Stimulated activated CD4-positive, alpha-beta T cell treated with anti-CD3 and anti-CD28 coated beads, Interleukin-12 subunit alpha, Interleukin-12 subunit beta, amount 100 ng/mL, for 48 hours (primary cell): ENCODE measurements at places on chromosomes 13 and 19.

DNA sequence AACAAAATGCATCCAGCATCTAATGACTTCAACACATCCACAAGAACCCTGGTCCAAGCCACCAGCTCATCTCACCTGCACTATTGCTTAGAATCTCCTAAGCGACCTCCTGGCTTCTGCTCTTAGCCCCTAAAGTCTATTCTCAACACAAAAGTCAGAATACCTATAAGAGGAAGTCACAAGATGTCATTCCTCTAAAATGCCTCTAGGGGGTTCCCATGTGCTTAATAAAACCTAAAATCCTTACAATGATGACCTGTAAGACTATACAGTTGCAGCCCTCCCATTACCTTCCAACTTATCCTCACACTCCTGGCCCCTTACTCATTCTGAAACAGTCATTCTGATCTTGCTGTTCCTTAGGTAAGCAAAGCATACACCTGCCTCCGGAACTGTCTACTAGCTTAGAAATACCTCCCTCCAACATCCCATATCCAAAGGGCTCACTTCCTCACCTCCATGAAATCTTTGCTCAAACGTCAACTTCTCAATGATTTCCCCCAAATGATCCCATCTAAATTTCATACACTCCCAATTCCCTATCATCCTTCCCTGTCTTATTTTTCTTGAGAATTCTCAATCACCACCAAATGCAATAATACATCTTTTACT lies 10.0 kb downstream of the ATP7B start:
- no peak for DNase-seq

- DNase-seq: no peak
Measured at GRCh38 chr19:18771328-18772242, 19.5 kb downstream of the COMP start.

GRCh38 chr13:74090869-74091605 lies 43.2 kb downstream of the KLF12 start:
- no peak for DNase-seq

DNA sequence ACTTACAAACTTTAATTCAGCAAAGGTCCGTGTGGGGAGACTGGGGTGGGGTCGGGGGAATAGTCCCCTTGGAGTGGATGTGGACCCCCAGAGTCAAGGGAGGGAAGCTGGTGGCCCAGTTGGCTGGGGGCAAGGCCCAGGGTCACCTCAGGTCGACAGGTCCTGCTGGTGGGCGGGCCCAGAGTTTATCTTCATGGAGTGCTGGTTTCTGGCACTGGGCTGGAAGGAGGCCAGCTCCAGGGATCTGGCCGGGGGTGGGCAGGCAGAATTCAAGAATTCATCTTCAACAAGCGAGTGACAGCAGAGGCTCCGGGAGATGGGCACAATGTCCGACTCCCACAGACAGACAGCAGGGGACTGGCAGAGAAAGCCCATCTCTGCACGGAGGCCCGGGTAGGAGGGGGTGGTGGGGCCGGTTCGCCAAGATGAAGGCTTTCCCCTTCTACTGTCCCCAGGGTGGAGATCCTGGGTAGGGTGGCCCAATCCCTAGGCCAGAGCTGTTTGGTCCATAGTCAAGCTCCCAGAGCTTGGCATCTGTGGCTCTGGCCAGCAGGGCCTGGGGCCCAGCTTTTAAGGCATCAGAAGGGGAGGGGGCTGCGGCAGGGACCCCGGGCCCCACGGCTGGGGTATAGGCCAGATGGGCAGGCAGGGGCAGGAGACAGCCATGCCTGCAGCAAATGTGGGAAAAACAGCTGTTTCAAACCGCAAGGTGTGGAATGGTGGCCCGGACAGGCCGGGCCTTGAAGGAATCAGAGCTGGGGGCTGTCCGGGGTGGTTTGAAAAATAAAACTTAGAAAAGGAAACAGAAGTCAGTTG lies 622 bp upstream of the FDX2 start:
- no peak for DNase-seq

DNA sequence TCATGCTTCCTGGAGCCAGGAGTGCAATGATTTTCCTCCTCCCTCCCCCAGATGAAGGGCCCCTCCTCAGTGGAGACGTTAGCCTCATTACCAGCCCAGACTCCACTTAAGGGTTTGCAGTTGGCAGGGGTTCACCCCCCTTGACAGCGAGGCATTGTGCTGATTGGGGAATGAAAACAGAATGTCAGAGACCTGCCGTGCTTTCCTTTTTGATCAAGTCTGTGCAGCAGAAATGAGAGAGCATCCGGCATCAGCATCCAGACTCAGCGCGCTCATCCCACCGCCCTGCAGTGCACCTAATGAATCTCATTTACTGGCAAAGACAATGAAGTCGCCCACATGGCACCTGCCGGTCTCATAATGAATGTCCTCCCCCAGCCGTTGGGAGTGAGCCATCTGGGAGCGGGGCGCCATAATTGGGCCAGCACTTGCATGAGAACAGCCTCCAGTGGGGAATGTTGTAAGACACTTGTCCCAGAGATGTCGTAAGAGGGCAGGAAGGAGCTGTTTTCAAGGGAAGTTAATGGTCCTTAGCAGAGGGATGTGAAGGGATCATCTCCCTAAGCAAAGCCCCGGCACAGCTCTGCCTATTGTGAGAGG lies 98.3 kb upstream of the UQCRFS1 start:
- no peak for DNase-seq

DNA sequence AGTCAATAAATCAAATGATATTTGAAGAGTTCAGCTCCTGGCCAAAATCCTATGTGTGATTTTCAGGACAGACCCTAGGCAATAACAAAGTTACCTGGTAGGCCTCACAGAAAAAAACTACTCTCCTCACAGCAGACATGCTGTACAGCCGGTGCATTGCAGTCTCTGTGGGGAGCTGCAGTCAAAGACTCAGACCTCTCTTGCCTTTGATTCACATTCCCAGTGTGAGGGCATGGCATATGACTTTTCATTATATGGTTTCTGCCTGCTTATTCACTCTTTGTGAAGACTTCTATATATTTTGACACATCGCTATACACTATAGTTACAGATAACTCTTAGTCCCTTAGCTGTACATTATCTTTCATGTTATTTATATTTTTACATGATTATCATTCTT lies 2684.3 kb upstream of the PCDH20 start:
- DNase-seq: no peak

DNA sequence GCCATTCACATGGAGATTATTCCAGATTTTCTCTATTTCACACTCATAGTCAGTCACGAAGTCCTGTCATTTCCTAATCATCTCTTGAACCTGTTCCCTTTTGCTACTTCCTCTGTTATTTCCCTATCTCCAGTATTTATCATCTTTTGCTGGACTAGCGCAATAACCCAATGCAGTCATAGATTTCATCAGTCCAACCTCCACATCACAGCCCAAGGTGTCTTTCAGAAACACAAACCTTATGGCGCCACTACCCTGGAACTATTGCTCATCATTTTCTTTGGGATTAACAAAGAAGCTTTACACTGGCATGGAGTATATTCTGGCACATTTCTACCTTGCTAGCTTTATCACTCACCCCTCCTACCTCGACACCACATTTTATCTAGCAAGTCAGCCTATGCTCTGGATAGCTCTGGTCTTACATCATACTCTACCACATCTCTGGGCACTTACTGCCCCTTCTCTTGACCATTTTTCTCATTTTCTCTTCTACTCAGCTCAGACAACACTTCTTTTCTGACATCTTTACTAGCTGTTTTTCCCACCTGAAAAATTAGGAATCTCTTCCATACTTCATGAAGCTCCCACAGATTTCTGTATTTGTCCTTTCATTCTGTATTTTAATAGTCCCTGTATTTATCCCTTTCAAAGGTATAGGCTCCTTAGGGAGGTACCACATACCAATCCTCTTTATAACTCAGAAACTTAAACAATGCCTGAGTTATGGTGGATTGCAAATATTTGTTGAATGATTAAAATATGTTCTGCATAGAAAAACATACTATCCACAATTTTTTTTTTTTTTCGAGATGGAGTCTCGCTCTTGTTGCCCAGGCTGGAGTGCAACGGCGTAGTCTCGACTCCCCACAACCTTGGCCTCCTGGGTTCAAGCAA lies 534.7 kb downstream of the KLF12 start:
- no peak for DNase-seq

DNA sequence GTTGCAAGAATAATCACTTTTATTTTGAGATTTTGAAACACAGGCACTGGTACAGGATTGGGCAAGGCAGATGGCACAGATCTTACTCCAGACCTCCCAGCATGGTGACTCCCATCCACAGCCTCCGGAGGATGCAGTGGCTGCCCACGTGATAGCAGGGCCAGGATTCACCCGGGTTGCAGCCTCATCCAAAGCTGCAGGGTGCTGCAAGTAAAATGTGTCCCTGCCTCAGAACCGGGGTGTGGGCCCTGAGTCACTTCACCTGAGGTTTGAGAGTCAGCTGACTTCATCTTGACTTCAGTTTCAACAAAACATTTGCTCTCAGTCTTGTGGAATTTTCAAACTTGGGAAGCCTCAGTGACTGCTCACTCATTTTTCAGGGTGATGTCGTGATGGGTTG lies 201.9 kb downstream of the FGF9 start:
- DNase-seq: no peak

DNA sequence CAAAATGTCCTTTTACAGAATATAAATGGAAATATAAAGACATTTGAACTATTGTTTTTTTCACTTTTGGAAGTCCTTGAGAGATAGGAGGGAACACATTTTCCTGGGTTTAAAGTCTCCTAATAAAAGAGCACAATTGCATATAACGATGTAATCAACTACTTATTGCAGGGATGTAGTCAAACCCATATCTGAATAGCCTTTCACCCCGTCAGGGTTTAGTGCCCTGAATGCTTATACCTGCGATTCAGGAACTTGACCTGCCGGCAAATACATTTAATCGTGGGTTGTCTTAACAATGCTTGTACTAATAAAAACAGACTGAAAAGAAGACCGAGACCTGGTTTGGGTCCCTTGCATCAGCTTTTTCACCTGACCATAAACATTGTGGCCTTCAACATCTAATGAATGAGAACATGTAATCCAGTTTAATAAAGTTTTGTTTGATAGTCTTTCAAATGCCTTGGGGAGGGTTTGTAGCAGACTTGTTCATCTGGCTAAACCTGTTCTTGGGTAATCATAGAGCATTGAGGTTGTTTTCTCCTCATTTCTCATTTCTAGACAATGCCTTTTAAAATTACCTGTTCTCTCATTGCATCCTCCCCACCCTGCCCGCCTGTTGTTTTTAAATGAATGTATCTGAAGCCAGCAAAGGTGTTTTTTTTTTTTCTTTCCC lies 7.0 kb downstream of the KLF5 start:
- DNase-seq: no peak

DNA sequence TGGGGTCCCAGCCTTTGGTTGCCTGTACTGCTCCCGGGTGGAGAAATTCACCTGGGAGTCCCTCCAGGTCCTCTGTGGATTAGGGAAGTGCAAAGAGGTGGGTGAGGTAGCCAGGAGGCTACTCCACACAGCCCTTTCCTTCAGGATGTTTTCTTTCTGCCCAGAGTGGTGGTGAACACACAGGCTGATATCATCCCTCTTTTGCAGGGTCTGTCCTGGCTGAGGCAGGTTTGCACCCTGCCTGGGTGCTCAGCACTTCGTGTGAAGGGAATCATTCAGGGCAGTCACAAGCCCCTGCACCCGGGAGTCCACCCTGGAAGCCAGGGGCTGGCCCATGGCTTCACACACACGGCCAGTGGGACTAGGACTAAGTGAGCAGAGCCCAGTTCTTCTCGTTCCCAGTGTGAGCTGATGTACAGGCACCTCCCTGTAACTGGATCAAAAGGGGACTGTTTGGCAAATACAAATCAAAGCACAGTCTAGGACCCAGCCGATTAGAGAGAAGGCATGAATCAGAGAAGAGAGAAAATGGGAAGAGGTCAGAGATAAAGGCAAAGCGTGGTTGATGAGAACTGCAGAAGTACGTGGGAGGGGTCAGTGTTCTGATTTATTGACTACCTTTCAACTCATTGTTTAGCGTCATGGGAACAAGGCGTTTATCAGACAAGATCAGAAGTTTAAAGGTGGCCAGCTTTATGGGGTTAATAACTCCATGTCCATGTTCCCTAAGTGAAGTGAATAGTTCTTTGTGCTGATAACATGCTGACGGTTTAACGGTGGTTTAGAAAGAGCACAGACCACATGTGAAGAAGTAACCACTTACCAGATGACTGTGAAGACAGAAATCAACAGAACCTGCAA lies 30.4 kb upstream of the SPATA13 start:
- DNase-seq: no peak

DNA sequence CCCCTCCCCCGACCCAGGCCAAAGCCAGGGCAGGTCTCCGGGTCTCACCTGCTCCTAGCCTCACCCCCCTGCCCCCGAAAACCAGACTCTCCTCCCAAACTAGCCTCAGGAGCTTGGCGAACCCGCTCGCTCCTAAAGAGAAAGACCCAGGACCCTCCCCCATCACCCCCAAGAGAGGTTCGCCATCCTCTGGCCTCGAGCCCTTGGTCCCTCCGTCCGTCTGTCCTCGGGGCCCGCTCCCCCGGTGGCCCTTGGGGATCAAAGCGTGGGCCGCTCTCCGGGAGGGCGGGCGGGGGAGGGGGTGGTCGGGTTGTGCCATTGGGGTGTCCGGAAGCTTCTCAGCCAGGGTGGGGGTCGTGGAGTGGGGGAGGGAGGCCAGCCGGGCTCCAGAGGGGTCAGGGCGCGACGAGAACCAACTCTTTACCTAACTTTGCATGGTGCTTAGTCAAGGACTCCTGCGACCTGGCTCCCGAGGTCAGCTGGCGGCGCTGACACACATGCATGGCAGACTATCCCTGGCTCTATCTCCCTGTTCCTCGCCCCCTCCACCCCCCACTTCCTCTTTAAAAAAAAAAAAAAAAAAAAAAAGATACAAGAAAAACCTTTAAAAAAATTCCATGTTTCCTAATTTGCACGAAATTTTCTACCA lies 15.6 kb downstream of the SMIM24 start:
- no peak for DNase-seq

- DNase-seq: no peak
Measured at GRCh38 chr19:21484631-21485030, 20.8 kb upstream of the ZNF429 start.

DNA sequence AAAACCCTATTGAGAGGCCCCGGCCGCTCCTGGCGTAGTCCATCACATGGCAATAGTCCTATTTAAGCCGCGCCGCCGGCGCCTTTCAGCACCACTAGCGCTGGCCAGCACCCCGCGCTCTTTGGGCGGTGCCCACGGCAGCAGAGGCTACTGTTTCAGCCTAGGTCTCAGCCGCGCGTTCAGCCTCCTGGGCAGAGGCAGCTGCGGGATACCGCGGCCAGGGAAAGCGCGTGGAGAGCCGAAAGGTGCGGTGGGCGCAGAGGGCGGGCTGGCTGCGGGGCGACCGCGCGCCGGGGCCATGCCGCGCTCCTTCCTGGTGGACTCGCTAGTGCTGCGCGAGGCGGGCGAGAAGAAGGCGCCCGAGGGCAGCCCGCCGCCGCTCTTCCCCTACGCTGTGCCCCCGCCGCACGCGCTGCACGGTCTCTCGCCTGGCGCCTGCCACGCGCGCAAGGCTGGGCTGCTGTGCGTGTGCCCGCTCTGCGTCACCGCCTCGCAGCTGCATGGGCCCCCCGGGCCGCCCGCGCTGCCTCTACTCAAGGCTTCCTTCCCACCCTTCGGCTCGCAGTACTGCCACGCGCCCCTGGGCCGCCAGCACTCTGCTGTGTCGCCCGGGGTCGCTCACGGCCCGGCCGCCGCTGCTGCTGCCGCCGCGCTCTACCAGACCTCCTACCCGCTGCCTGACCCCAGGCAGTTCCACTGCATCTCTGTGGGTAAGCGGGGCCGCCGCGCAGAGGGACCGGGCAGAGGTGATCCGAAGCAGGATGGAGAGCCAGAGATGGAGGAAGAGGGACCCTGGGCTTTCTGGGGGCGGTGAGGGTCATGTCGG lies at the start of gene GSX1:
Gene GSX1, plus strand, starts transcription at position 91 of the 826 bp plus-strand sequence. Its CDS starts 208 bp downstream, at position 299.
- DNase-seq: no peak

- no peak for DNase-seq
Measured at GRCh38 chr13:37127691-37128241, 22.3 kb upstream of the CSNK1A1L start.
